ENCODE measurements at places on chromosomes 7 and 10. TPM values are rescaled to one million over a fixed set of nuclear protein-coding genes. Genes with fewer than 3 reads are reported as not detected.
A peak's percentile ranks its signal among the peaks of the same experiment; 100 is the strongest.

SAMD9L gene
- polyA plus RNA-seq = 1.5 TPM

SLC16A9 gene
- polyA plus RNA-seq = 2.0 TPM

CDH23 gene
- polyA plus RNA-seq = 1.5 TPM

DNA sequence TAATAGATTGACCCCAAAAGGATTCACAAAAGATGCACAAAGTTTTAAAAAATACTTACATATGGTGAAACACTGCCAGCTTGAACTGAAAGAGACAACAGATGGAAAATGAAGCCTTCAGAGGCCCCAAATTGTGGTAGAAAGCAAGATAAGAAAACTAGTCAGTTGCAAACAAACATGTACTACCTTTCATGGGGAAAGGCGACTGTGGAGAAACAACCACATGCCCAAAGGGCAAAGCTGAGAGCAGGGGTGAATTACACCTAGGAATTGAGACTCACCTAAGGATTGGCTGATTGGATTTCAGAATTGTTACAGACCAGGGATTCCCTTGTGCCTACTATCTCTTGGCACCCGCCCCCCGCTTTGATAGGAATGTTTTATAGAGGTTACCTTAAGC is 13.1 kb downstream of the EPC1 start:
- peak overlapping the region; percentile 57 for H3K27ac ChIP-seq
- H3K4me1 ChIP-seq = peaks cover 35% of the 10 kb centered on the region
- H3K4me3 ChIP-seq = no peak overlapping the region
- no peaks in the 10 kb centered on the region for H3K27me3 ChIP-seq
- H3K36me3 ChIP-seq = no peaks in the 10 kb centered on the region

DNA sequence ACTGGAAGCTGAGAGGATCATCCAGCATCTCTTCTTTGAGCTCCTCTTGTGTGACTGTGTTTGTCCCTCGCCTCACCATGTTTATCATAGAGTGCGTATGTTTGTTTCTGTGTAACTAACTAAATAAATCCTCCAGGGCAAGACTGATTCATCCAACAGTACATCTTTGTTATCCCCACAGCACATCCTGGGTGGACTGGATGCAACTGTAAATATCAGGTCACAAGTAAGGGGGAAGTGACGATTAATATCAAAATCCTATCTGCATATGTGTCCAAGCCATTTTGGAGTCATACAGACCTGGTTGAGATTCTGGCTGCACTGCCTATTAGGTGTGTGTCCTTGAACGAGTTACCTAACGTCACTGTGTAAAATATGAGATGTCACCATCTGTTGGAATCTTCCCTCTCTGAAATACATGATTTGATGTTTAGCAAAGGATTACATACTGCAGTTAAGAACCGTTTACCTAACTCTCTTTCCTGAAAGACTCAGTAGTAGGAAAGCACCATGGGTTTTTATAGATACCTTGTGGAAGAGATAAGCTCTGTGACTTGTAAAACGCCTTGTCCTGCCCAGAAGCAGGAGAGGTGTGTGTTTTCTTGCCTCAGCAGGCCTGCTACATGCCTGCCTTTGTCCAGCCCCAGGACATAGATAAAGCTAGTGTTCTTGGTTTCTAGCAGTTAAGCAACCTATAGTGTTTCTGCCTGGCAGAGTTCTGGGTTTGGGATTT is 25.8 kb downstream of the WBP1L start:
- peaks cover 43% of the 10 kb centered on the region for H3K4me1 ChIP-seq
- H3K36me3 ChIP-seq = no peaks in the 10 kb centered on the region
- no peak overlapping the region for H3K4me3 ChIP-seq
- H3K27me3 ChIP-seq = no peaks in the 10 kb centered on the region
- peak overlapping the region; percentile 85 for H3K27ac ChIP-seq
- peak; percentile 66 for DNase-seq

DNA sequence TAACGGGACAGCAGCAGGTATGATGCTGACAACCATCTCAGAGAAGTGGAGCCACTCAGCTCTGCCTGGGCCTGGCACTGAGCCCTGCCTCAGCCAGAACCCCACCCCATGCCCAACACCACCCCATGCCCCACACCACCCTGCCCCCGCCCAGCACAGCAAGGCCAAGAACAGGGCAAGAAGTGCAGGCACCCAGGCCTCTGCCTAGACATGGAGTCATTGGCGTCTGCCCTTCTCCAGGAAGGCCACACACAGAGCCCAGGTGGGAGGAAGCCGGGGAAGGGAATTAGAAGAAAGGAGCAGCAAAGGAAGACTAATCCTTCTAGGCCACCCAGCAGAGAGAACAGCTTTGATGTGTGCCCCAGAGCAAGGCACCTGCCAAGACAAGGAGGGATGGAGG is 18.9 kb downstream of the CAMK2G start:
- H3K36me3 ChIP-seq = no peaks in the 10 kb centered on the region
- peaks cover 8% of the 10 kb centered on the region for H3K4me1 ChIP-seq
- no peaks in the 10 kb centered on the region for H3K27me3 ChIP-seq
- no peak overlapping the region for H3K4me3 ChIP-seq

DNA sequence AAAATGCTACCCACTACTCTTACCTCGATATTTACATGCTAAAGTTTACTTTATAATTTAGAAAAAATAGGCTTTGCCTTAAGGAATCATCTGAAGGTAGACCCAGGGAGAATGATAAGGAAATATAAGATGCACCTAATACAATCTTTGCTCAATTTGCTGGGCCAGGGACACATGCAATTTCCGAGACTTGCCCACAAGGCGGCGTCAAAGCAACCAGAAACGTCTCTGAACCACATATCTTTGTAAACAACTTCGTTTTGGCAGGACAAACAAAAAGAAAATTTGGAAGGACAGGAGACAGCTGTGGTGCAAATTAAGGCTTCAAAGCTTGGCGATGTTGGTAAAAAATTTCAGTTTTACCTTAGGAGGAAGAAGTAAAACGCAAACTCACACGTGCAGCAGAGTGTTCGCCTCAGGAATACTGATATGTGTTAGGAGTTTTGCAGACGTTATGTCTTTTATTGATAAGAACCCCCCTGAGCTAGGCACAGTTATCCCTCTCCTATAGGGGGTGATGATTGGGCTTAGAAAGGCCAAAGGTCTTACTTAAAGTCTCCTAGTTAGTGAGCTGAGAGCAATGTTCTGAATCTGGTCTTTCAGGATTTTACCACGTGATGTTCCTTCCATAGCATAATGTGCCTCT is 134.3 kb downstream of the PRKCQ start:
- H3K4me3 ChIP-seq = no peak overlapping the region
- no peak overlapping the region for H3K27ac ChIP-seq
- H3K4me1 ChIP-seq = no peaks in the 10 kb centered on the region
- no peaks in the 10 kb centered on the region for H3K27me3 ChIP-seq
- H3K36me3 ChIP-seq = no peaks in the 10 kb centered on the region
- peak; percentile 35 for DNase-seq

GRCh38 chr10:96124230-96125141 is 5.6 kb upstream of the ZNF518A start:
- H3K27me3 ChIP-seq = no peaks in the 10 kb centered on the region
- peaks cover 4% of the 10 kb centered on the region for H3K4me1 ChIP-seq

GRCh38 chr7:21141476-21141875 is 286.4 kb upstream of the SP4 start:
- no peak overlapping the region for H3K4me3 ChIP-seq
- no peaks in the 10 kb centered on the region for H3K36me3 ChIP-seq
- no peak for DNase-seq
- H3K27ac ChIP-seq = no peak overlapping the region

GRCh38 chr10:6416892-6417512 is 163.1 kb downstream of the PRKCQ start:
- no peaks in the 10 kb centered on the region for H3K36me3 ChIP-seq
- H3K4me1 ChIP-seq = no peaks in the 10 kb centered on the region
- H3K4me3 ChIP-seq = no peak overlapping the region

DNA sequence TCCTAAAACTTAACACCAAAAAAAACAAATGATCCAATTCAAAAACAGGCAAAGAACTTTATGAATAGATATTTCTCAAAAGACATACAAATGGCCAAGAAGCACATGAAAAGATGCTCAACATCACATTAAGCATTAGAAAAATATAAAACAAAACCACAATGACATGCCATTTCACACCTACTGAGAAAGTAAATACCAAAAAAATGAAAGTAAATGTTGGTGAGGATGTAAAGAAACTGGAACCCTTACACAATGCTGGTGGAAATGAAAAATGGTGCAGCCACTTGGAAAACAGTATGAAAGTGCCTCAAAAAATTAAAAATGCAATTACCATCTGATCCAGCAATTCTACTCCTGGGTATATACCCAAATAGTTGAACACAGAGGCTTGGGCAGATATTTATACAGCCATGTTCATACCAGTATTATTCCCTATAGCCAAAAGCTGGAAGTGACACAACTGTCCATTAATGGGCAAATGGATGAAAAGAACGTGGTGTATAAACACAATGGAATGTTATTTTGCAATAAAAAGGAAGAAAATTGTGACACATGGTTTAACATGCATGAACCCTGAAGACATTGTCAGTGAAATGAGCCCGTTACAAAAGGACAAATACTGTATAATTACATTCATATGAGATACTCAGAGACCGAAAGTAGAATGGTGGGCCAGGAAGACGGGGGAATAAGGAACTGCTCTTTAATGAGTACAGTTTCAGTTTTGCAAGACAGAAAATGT is 89.0 kb downstream of the JMJD1C start:
- H3K36me3 ChIP-seq = no peaks in the 10 kb centered on the region
- H3K4me1 ChIP-seq = no peaks in the 10 kb centered on the region
- no peaks in the 10 kb centered on the region for H3K27me3 ChIP-seq
- no peak for DNase-seq
- H3K27ac ChIP-seq = no peak overlapping the region

- no peak overlapping the region for H3K27ac ChIP-seq
- H3K4me3 ChIP-seq = no peak overlapping the region
- no peak for DNase-seq
These were observed 26.4 kb downstream of the SLC29A4 start for GRCh38 chr7:5309146-5309545.

DNA sequence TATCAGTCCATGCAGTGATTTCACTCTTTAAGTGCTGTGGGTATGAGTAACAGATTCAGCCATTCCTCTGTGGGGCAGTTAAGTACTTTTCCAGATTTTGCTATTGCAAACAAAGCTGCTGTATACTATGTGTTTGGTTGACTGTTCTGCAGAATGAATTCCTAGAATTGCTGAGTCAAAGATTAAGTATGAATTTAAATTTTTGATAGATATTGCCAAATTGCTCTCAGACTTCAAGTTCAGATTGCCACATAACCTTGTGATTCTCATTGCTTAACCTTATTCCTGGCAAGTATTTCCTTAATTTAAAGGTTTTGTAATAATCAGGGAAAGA is 21.6 kb upstream of the SAR1A start:
- no peaks in the 10 kb centered on the region for H3K36me3 ChIP-seq
- no peak for DNase-seq
- H3K27ac ChIP-seq = peak overlapping the region; percentile 69
- peaks cover 22% of the 10 kb centered on the region for H3K4me1 ChIP-seq
- no peaks in the 10 kb centered on the region for H3K27me3 ChIP-seq

GRCh38 chr7:77360969-77361368 is 55.2 kb downstream of the GSAP start:
- H3K27me3 ChIP-seq = no peaks in the 10 kb centered on the region
- H3K27ac ChIP-seq = no peak overlapping the region
- no peak for DNase-seq
- no peaks in the 10 kb centered on the region for H3K36me3 ChIP-seq

GRCh38 chr7:23514755-23515154 is 17.0 kb downstream of the TRA2A start:
- no peaks in the 10 kb centered on the region for H3K27me3 ChIP-seq
- H3K36me3 ChIP-seq = peaks cover 11% of the 10 kb centered on the region
- no peak overlapping the region for H3K4me3 ChIP-seq
- H3K4me1 ChIP-seq = no peaks in the 10 kb centered on the region
- H3K27ac ChIP-seq = no peak overlapping the region

- no peak overlapping the region for H3K4me3 ChIP-seq
- H3K27me3 ChIP-seq = no peaks in the 10 kb centered on the region
- H3K27ac ChIP-seq = no peak overlapping the region
- DNase-seq = no peak
- H3K4me1 ChIP-seq = no peaks in the 10 kb centered on the region
- H3K36me3 ChIP-seq = no peaks in the 10 kb centered on the region
These were observed 904.3 kb downstream of the XPNPEP1 start for GRCh38 chr10:109019001-109019424.

DNA sequence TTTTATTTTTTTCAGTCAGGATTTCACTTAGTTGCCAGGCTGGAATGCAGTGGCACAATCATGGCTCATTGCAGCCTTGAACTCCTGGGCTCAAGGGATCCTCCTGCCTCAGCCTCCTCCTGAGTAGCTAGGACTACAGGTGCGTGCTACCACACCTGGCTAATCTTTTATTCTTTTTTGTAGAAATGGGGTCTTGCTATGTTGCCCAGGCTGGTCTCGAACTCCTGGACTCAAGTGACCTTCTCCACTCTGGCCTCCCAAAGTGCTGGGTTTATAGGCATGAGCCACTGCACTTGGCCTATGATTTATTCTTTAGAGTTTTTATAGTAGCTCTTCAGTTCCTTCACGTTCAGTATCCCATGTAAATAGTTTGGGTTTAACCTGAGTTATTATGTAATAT is 5.5 kb downstream of the SND1 start:
- no peaks in the 10 kb centered on the region for H3K27me3 ChIP-seq
- H3K4me1 ChIP-seq = peaks cover 30% of the 10 kb centered on the region
- H3K4me3 ChIP-seq = no peak overlapping the region

GRCh38 chr7:150388709-150389531 is 9.8 kb downstream of the ZNF775 start:
- no peaks in the 10 kb centered on the region for H3K36me3 ChIP-seq
- DNase-seq = peak; percentile 81
- H3K27me3 ChIP-seq = no peaks in the 10 kb centered on the region
- peaks cover 10% of the 10 kb centered on the region for H3K4me1 ChIP-seq
- peak overlapping the region; percentile 55 for H3K27ac ChIP-seq

- DNase-seq = no peak
- no peaks in the 10 kb centered on the region for H3K36me3 ChIP-seq
- H3K27me3 ChIP-seq = no peaks in the 10 kb centered on the region
These were observed 175.7 kb downstream of the FOXP2 start for GRCh38 chr7:114590298-114590697.

DNA sequence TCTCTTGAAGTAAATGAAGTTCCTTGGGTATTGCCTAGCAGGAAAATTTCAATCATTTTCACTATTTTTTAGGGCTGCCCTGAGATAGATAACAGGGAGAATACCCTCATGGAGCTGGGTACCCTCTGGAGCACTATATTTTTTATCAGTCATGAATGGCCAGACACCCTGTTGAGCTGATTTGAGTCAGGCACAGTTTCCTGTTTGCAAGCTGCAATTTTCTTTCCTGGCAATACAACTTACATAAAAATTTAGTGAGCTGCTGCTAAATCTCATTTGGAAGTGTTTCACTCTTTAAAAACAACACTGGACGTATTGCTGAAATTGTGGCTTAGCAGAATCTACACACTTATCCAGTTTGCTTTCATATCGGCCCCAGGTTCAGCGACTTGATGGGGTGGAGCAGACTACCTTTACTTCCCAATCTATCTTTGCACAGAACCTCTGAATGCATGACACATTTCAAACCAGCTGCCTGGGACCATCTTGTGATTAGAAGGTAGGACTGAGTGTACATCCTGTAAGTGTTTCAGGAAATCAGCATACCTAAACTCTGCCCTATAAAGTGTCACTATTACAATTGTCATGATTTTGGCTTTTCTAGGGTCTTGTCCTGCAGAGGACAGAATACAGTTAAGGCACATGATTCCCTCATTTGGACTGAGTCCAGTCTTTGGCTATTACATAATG is 125.7 kb upstream of the FAM3C start:
- no peaks in the 10 kb centered on the region for H3K27me3 ChIP-seq
- no peaks in the 10 kb centered on the region for H3K36me3 ChIP-seq
- H3K27ac ChIP-seq = no peak overlapping the region
